ENCODE measurements at places on chromosomes 7 and 10.

DNA sequence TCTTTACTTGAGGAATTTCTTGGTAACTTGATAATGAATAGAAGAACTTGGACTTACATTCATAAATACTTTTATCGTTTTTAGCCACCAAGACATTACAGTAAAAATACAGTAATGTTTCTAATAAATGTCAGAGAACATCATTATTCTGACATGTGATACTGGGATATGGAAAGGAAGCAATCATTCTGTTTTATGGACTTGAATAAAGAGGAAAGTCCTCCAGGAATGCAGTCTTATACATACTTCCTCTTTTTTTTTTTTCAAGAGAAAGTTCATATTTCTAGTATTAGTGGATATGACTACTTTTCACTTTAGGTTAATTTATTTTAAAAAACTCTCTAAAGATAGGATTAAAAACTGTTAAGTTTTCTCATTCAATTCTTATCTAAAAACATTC lies 220.0 kb upstream of the SEMA3C start:
- no peak for DNase-seq

- DNase-seq, result no peak
These were observed 202.8 kb downstream of the RAPGEF5 start for GRCh38 chr7:22154143-22154529.

- DNase-seq, result no peak
These were observed 11.5 kb upstream of the STEAP4 start for GRCh38 chr7:88318196-88318595.

GRCh38 chr7:18976715-18977471 lies 140.5 kb downstream of the TWIST1 start:
- DNase-seq, result no peak

DNA sequence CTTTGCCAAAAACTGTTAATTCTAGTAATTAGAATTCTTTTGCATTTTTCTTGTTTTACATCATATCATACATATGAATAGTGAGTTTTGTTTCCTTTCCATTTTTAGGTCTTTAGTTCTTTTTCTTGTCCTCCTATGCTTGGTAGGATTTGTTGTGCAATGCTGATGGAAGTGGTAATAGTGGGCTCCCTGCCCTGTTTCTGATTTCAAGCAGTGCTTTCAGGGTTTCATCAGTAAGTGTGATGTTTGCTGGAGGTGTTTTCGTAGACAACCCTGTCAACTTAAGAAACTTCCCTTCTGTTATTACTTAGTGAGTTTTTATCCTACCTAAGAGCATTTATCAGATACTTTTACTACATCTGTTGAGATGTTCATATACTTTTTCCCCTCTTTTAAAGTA lies 50.5 kb downstream of the CSGALNACT2 start:
- peak; percentile 67 for DNase-seq

- DNase-seq, result peak; percentile 41
These were observed 64.2 kb downstream of the PRLHR start for GRCh38 chr10:118531105-118531852.

GRCh38 chr10:130038019-130038555 lies 72.5 kb downstream of the C10orf143 start:
- DNase-seq, result no peak

DNA sequence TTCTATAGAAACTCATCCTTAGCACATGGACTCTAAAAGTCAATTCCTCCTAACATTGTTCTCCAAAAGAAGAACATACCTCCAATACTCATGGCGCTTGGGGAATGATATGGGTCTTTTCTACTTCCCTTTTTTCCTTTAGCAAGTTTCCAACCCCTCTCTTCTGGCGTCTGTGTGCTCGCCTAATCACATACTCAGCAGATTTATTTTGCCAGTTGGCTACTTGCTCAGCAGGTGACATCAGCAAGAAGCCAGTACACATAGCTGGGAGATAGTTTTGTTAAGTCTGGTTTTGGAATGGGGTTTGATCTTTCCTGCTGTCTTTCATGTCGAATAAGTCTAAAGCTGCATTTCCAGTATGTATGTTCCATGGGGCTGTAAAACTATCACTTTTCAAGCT lies 193.8 kb downstream of the POM121L12 start:
- DNase-seq, result no peak

Measured in GM03348 (cell line).